LHCN-M2 (cell line): ENCODE measurements at places on chromosomes 12 and 14. TPM values are rescaled to one million over a fixed set of nuclear protein-coding genes. Genes with fewer than 3 reads are reported as not detected.

DNA sequence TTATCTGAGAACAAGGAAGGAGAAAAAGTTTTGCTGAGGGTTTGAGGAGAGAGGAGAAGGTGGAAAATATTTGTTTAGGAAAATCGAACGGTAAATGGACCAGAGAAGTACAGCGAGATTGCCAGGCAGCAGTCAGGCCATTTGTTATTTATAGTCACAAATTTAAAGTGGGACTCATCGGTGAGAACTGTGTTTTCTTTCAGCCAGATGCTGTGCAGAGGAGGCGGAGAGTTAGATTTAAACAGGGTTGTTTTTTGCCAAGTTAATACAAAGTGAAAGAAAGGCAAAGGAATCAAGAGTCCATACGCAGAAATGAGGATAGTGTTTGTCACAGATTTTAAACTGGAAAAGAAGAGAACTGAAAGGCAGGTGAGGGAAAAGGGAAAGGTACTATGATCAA, 200.6 kb upstream of the CNOT2 start:
- no peak for DNase-seq

DNA sequence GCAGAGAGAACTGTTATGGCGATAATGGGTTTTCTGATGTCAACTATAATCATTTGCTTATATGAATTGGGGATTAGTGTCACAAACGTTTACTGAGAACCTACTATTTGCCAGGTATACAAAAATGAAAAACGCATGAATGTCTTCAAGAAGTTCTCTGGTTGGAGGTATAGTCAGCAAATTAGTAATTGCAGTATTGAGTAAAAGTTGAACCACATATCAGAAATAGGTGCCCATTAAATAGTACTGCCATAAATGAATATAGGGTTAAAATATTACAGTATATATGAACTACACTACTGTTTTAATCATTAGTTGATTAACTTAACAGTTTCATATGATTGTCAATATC, 60.0 kb downstream of the PTPRB start:
- DNase-seq: no peak

- no peak for DNase-seq
Measured at GRCh38 chr12:122943196-122943595, 23.1 kb downstream of the ABCB9 start.

GRCh38 chr12:45973526-45973925, 16.8 kb downstream of the SCAF11 start:
- no peak for DNase-seq

GRCh38 chr12:125983094-125983783, 918.0 kb downstream of the AACS start:
- peak; percentile 73 for DNase-seq

DNA sequence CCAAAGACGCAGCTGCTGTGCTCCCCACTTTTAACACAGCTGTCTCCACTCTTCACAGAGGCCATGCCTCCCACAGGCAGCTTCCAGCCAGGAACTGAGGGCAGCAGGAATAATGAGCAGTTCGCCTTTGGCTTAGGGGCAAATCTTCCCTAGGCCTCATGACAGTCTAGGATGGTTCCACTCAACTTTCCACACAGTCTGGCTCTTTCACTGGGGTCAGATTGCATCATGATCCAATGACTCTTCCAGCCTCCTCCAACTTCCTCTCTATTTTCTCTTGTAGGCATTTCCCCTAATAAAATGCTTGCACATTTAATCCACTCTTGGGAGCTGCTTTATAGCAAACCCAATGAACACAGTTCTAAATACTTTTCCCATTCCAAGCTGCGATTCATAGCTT, 271.6 kb upstream of the ATP2B1 start:
- peak; percentile 82 for DNase-seq

DNA sequence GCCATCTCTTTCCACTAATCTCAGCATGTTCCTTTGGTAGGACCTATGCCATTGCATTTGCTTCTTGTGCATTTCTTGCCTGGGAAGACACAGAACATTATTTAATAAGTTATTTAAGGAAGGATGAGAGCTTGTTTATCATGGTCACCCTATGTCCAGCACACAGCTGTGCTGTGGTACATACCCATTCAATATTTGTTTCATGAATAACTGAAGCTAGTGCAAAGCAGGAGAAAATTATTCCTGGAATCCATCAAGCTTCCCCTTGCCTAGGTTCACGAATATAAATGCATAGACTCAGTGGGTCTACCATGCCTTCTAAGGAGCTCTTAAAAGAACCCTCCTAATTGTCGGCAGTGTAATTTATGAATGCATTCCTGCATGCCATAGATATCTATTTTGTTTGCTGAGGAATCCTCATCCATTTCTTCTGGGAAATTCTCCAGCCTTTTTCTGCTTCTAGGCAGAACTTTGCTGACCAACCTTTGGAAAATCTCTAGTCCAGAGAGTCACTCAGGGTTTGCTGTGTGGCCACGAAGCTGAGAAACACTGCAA, 599.8 kb upstream of the TMEM132C start:
- no peak for DNase-seq

DNA sequence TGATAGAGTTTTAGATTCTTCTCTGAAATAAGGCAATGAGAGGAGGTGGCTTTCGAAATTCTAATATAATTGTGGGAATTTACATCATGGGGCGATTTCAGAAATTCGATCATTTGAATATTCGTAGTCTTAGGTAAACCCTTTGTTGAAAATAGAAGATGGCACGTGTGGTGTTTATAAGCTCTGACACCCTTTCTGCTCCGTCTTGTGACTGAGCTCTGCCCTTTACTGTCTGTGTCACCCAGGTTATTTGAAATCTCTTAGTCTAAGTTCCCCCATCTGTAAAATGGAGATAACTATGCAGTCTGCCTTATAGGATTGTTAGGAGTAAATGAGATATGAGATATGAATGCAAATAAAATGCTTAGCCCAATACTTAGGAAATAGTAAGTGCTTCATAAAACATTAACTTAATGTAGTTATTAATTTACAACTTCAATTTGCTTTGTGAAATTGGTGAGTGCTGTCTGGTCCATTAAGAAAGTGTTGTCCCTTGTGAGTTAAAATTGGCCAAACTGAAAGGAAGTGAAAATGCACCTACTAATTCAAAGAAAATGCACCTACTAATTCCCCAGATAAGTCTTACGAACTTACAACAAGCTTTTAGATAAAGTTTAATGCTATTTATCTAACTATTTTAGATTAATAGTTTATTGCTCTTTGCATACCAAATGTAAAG, 1.5 kb downstream of the BMAL2 start:
- no peak for DNase-seq

GRCh38 chr14:105223260-105223659, 25.1 kb upstream of the BTBD6 start:
- DNase-seq: no peak

The CCNB1IP1 gene
- 39.3 and 39.5 TPM in 2 replicates for total RNA-seq
